ENCODE measurements at places on chromosomes 16 and 17.

GRCh38 chr16:598823-599739, 9.2 kb downstream of the RAB40C start:
- DNase-seq: no peak

DNA sequence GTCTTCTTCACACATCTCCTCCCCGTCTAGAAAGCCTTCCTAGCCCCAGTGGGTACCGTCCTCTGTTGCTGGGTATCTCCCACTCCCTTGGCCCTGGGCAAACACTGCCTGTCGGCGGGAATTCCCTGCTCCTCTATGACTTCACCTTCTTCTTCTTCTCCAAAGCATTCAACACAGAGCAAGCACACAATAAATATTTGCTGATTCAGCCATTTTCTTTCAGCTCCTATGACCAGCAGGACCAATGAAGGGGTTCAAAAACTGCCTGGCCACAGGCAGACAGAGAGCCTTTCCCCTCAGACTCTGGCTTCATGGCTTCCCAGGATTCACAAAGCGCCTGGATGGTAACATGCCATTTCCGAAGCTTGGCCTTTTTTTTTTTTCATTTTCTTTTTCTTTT, 53.2 kb upstream of the ADCY9 start:
- no peak for DNase-seq

DNA sequence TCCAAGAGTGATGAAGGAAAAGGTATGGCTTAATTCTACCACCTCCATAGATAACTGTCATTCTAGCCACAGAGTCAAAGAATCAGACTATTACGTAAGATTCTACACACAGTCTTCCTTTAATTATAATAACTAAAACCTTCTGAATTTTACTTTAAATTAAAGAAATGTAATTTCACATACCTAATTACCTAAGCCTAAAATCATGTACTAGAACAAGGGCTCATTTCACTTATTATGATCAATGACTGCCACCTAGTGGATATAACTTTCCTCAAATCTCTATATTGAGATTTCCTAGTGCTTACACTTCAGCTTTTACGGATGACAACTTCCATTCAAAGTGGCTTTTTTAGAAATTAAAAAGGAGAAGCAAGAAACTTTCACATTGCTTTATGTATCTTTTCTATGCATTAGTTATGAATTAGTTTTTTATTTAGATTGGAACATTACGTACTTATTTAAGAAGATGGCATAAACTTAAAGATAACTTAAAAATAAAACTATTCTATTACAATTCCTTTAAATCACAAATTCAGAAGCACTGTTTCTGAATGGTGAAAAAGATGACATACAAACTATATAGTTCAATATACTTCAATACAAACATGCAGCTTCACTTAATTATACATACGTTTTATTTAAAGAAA, 18.2 kb upstream of the ABCA10 start:
- DNase-seq: no peak

DNA sequence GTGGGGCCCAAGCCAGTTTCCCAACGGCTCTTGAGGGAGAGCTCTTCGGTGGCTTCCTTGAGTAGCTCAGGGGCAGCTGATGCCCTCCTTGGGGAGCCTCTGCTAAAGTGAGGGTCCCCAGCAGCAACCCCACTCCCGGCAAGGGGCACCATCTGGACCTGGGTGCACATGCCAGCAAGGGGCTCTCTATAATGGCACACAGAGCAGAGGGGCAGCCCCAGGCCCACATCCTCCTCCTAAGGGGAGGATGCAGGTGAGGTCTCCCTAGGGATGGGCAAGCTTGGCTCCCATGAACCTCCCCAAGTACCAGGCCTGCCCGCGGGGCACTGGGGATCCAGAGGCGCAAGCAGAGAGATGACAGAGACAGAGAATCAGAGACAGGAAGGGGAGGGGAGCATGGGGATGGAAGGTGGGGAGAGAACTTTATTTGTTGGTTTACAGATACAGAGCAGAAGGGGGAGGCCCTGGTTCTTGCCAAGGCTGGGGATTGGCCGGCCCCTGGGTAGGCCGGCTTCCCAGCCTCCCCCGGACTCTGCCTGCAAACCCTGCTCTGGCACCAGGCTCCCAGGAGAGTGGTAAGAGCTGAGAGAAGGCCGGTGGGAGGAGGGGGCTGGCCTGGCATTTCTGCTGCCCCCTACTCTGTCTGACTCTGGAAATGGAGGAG, 61.4 kb downstream of the SRCIN1 start:
- no peak for DNase-seq

DNA sequence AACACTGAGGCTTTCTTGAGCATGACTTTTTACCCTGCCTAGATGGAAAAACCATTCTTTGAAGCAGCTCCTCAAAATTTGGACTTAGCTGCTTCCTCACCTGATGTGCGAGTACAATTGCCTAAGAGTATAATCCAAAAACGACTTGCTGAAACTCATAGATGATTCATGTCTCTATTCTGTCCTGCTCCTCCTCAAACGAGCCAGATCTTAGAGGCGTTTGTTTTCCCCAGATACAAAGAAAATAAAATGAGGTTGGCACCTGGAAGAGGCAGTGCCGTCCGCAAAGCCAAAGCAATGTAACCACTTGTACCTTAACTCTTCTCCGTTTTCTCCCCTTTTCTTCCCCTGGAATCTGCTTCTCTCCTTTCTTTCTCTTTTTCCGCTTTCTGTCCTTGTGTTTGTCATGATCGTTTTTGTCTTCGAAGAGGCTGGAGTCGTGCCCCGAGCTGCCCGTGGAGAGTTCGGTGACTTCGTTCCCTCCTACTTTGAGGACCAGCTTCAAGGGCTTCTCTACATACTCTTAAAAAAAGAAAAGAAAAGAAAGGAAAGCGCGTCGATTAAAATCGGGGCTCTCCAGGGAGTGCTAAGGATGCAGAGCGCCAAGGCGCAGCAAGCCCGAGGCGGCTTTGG, 895 bp downstream of the BRD7 start:
- no peak for DNase-seq

GRCh38 chr17:41315204-41315794, at the start of gene KRTAP17-1:
Gene KRTAP17-1, minus strand, starts transcription at chr17:41315710. Its CDS starts 60 bp downstream, at chr17:41315650.
- no peak for DNase-seq

DNA sequence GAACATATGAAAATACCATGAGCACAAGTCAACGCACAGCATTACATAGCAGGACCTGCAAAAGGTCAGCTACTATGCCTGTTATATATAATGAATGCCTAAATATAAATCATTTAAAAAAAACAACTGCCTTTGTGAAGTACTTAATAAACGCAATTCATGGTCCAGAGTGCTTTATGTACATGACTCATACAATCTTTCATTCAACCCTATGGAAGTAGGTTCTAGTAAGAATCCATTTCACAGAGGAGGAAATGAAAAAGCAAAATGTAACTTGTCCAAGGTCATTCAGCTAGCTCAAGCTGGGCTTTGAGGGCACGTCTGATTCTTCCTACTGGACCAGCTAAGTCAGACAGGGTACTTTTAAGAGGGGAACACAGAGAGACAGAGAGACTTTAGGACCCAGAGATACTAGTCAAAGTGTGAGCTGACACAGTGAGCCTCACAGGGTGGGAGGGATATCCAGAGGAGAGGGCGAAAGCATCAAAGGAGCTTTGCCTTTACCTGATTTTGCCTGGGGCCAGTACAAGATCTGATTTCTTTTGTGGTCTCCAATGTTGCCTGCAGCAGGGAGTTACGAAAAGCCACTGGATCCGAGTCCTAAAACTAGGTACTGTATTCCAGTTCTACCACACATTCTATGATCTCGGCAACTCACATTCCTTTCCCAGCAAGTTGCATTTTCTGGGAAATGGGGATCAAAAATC, 83.4 kb upstream of the ZFHX3 start:
- DNase-seq: no peak

DNA sequence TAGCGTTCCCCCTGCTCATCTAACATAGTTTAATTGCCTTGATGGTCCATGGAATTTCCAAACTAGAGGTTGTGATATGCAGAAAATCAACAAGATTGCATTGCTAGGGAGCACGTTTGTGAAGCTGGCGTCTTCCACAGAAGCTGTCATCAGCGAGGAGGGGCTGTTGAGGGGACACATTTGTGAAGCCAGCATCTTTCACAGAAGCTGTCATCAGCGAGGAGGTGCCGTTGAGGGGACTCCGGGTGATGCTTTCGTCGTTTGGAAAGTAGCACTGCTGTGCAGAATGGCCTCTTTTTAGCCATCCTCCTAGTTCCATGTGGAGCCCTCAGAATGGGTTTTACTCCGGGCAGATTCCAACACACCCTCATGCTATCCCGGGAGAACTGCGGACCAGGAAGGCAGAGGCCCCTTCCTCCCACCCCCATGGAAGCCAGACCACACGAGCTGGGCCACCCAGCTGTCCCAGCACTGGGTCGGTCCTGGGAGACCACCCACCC, 119.6 kb upstream of the CHMP6 start:
- DNase-seq: no peak

GRCh38 chr17:34076743-34077631, 178.1 kb upstream of the CCL2 start:
- no peak for DNase-seq

GRCh38 chr16:49590166-49590871, 216.7 kb downstream of the C16orf78 start:
- DNase-seq: no peak

DNA sequence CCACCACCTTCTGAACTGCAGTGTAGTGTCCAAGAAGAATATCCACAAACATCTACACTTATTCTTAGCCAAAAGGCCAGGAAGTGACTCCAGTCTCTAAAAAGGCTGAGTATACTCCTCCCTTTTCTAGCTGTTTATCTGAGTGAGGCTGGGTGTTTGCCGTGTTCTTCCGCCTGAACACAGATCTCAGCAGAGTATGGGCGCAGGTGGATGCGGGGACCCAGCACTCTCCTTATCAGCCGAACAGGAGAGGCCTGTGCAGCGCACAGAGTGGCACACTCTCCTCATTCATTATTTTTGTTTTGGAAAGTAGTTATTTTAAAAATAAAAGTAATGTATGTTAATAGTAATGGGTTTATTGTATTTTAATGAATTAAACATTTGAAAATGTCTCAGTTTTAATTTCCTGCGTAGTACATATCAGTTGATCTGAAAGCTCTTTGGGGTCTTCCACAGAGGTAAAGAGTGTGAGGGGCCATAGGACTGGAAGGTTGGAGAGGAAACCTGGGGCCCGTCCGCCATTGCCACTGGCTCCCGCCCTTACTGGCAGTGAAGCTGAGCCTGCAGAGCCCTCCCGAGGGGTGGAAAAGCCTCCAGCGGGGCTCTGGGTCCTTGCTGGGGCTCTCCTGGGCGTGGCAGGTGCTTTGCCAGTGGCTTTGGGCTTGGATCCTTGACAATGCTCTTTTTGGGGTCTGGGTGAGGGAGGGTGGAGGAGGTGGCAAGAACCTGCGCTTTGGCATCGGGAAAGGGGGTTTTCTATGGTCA, 53.8 kb downstream of the PDPK1 start:
- DNase-seq: no peak

All from substantia nigra (tissue), 51 donors.